Activated naive CD4-positive, alpha-beta T cell treated with anti-CD3 and anti-CD28 coated beads for 36 hours (primary cell): ENCODE measurements at places on chromosomes 1 and 21.

- peak; percentile 78 for DNase-seq
These were observed 562 bp downstream of the MAP7D1 start for GRCh38 chr1:36156329-36157114.

- no peak for DNase-seq
These were observed 77.4 kb downstream of the EIF4G3 start for GRCh38 chr1:21099034-21099868.

DNA sequence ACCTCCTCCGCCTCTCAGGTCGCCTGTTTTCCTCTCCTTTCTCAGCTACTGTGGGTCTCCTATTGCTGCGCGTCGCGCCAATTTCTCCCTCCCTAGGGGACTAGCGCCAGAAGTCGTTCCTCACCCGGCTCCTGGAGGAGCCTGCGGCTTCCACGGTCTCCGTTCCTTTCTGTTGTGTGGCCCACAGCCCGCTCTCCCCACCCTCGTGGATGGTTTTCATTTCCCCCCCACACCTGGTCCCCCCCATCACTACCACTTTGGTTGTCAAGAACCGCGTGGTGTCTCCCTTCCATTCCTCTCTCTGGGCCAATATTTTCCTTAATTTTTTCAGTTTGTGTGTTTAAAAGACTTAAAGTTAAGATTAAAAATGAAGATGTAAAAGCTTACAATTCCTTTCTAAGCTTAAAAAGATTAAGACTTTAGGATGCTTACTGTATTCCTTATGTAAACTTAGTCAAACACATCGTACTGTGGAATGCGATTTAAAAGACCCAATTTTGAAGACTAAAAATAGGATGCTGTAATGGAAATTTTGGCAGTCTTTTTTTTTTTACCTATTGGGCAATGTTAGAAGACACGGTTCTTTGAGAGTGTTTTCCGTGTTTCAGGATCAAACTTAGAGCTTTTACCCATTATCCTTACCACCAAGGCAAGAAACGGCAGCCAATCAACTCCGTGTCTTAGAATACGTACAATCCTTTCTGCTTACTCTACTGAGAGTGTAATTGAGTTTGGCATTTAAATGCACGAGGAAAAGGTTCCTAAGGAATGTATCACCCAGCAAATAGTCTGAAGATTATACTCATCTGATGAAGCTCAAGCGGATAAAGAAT lies 773 bp downstream of the CNST start:
- DNase-seq: peak; percentile 47

DNA sequence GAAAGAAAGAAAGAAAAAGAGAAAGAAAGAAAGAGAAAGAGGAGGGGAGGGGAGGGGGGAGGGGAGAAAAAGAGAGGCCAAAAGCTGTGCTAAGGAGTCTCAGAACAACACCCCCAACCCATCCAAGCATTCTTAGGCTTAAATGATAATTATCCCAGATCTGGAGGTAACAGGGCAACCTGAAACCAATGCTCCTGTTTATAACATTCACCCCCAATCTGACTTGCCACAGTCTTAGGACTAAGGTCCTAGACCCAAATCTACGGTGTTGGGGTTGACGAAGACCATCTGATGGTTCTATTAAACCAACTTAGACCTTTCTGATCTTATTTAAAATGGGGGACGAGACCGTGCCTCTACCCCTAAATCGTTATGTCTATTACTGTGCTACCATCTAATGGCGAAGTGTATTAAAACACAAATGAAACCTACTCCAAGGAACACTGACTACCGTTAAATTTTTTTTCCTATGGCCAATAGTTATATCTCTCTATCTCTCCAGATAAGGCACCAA lies 119.3 kb upstream of the CDC42BPA start:
- DNase-seq: no peak

DNA sequence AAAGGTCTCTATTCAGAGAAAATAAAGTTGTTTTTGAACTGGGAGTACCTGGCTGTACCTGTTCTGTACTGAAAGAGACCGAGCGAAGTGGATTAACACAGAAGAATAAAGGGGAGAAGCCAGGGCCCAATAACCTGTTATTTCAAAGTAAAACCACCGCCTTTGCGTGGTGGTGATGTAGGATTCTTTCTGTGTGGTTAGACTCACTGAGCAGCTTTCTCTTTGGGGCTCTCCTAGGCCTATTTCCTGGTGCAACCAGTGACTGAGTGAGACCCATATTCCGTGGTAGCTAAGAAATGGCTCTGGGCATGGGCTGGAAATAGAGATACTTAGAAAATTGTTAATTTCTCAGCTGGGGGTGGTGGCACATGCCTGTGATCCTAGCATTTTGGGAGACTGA lies 99.9 kb downstream of the XCL2 start:
- peak; percentile 50 for DNase-seq

GRCh38 chr1:15678578-15678977 lies 5.5 kb upstream of the PLEKHM2 start:
- peak; percentile 37 for DNase-seq

- DNase-seq: no peak
These were observed 56.2 kb downstream of the LACTBL1 start for GRCh38 chr1:22916471-22916820.

GRCh38 chr1:167650269-167651160 lies 20.5 kb downstream of the RCSD1 start:
- peak; percentile 39 for DNase-seq

GRCh38 chr1:8914466-8914865 lies 31.2 kb upstream of the CA6 start:
- DNase-seq: no peak

DNA sequence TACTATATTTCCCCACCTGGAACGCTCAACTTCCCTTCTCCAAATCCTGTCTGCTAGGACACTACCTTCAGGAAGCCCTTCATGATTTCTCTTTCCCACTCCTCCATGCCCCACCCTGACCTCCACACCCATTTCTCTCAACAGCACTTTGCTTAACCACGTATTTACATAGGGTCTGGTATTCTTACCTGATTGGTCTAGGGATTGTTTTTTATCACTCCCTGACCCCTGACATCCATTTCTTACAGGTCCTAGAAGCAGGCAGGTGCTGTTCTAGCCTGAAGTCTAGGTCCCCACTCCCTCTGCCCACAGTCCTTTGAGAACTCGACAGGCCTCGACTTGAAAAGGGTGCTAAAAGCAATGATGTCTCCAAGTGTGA lies 47.5 kb downstream of the DMAP1 start:
- no peak for DNase-seq

GRCh38 chr1:164907666-164908065 lies 348.7 kb downstream of the PBX1 start:
- DNase-seq: no peak

DNA sequence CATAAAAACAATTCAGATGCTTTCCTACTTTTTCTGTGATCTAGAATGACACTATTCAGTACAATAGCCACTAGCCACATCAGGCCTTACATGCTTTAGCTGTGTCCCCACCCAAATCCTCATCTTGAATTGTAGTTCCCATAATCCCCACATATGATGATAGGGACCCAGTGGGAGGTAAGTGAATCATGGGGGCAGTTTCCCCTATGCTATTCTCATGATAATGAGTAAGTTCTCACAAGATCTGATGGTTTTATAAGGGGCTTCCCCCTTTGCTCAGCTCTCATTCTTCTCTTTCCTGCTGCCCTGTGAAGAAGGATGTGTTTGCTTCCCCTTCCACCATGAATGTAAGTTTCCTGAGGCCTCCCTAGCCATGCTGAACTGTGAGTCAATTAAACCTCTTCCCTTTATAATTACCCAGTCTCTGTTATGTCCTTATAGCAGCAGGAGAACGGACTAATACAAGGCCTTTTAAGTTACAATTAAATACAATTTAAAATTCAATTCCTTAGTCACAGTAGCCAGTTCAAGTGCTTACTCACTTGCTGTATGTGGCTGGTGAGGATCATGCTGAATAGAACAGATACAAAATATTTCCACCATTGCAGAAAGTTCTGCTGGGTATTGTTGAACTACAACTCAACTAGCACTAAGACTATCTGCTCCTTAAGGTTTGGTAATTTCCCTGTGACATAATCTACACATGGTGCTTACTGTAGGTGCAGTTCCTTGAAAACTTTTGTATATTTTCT lies 106.7 kb downstream of the SCMH1 start:
- DNase-seq: no peak

GRCh38 chr1:231020816-231021215 lies 19.2 kb downstream of the FAM89A start:
- DNase-seq: no peak

DNA sequence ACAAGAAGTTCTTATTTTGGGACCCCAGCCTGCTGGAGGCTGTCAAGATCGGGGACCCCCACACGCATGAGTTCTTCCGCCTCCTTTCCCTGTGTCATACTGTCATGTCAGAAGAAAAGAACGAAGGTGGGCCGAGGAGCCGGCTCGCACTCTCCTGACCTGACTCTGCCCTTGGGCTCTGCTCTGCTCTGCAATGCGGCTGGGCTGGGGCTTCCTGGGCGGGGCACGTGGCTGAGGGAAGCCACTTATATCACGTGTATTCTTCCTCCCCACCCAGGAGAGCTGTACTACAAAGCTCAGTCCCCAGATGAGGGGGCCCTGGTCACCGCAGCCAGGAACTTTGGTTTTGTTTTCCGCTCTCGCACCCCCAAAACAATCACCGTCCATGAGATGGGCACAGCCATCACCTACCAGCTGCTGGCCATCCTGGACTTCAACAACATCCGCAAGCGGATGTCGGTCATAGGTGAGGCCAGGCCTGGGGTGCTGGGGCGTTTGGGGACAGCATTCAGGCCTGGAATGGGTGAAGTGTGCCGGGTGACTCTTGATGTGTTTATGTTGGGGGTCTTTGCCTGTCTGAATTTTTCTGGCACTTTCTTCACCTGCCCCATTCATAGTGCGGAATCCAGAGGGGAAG lies 17.6 kb downstream of the ATP8B2 start:
- peak; percentile 79 for DNase-seq

DNA sequence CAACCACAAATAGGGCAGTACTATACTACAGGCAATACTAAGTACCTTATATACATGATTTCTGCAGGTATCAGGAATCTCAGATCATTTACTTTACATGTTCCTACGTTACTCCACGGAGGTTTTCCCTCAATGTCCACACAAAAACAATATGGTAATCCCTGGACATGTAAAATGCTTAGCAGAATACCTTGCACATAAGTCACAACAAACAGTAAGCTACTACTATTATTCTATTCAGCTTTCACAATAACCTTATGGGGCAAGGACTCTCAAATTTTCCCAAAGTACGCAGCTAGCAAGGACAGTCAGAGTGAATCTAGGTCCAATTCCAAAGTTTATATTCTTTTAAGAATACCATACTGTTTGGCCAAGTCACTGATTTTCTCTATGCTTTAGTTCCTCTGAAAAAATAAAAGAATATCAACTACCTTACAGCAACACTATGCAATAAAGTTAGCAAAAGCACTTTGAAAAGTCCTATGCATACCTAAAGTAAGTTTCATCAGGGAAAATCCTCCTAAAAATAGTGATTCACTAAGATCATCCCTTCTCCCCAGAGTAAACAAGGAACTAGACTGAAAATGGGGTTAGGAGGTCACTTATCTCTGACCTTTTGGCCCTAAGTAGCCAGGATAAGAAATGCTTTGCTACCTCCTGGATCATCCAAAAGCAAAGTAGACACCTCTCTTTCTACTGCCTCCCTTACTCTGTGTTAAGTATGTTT lies 67.4 kb downstream of the LUZP1 start:
- no peak for DNase-seq

- no peak for DNase-seq
These were observed 247.9 kb downstream of the NPHP4 start for GRCh38 chr1:5744341-5744740.

DNA sequence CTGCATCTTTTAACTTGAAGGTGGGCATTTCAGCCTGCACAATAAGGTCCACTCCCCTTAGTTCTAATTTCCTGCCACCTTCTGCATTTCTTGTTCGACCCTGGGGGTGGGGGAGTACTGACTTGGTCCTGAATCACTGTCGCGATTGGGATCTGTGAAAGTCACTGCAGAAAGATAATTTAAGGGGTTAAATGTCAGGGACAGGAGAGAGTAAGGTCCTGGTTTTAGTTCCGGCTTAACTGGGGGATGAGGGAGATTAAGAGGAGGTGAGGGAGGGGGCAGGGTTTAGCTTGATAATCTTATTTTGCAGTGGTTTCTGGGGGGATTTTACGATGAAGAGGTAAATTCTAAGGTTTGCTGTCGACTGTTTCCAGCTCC lies 128.1 kb downstream of the MRPS6 start:
- no peak for DNase-seq

- DNase-seq: no peak
These were observed 97.1 kb upstream of the SLFNL1 start for GRCh38 chr1:41118645-41119044.
